ENCODE measurements at places on chromosomes 13 and 19.

GRCh38 chr19:15641901-15642491 lies 1.3 kb downstream of the CYP4F3 start:
- H3K4me3 ChIP-seq = no peak overlapping the region
- no peaks in the 10 kb centered on the region for H3K36me3 ChIP-seq
- no peaks in the 10 kb centered on the region for H3K27me3 ChIP-seq
- peaks cover 4% of the 10 kb centered on the region for H3K4me1 ChIP-seq
- H3K27ac ChIP-seq = no peak overlapping the region

DNA sequence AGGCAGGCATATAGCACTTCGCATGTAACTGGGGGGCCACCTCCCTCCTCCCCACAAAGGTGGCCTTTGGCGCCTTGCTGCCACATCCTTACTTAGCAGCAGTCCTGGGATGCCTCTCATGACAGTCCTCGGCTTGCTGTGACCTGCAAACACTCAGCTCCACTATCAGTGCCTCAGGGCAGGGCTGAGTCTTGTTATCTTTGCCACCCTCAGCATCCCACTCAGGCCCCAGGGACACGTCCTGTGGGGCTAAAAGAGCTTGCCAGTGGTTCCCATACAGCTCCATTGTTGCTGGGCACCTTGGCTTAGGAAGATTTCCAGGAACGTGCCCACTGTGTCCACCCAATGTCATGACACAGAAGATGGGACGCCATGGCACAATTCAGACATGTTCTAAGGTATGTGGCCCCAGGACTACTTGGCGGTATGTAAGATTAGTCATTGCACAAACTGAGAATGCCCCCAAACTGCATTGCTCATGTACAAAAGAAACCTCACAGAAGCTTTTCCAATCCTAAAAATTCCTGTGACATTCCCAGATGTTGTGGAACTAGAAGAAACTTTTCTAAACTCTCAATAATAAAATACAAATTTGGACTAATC lies 16.3 kb downstream of the DOCK9 start:
- no peaks in the 10 kb centered on the region for H3K4me1 ChIP-seq
- H3K4me3 ChIP-seq = no peak overlapping the region
- H3K27me3 ChIP-seq = no peaks in the 10 kb centered on the region
- DNase-seq = no peak
- no peaks in the 10 kb centered on the region for H3K36me3 ChIP-seq

- no peaks in the 10 kb centered on the region for H3K27me3 ChIP-seq
- no peak overlapping the region for H3K4me3 ChIP-seq
- peaks cover 23% of the 10 kb centered on the region for H3K4me1 ChIP-seq
- DNase-seq = no peak
- H3K36me3 ChIP-seq = no peaks in the 10 kb centered on the region
- no peak overlapping the region for H3K27ac ChIP-seq
Observed at GRCh38 chr19:52141203-52141602, 1.5 kb upstream of the ZNF616 start.

- H3K4me3 ChIP-seq = no peak overlapping the region
- no peaks in the 10 kb centered on the region for H3K4me1 ChIP-seq
- H3K27ac ChIP-seq = no peak overlapping the region
- no peak for DNase-seq
- H3K36me3 ChIP-seq = no peaks in the 10 kb centered on the region
Observed at GRCh38 chr13:113357529-113357928, 6.4 kb downstream of the GRTP1 start.

DNA sequence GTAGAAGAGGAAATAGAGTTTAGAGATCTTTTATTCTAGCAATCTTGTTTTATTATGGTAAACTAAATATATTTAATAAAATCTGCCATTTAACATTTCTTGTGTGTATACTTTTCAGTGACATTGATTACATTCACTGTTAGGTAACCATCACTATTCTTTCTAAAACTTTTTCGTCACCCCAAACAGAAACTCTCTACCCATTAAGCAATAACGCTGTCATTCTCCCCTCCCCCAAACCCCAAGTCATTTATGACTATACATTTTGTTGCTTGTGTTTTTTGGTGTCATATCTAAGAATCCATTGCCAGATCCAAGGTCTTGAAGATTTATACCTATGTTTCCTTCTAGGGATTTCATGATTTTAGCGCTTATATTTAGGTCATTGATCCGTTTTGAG lies 10.6 kb downstream of the URI1 start:
- peaks cover 8% of the 10 kb centered on the region for H3K36me3 ChIP-seq
- peaks cover 10% of the 10 kb centered on the region for H3K4me1 ChIP-seq
- no peak overlapping the region for H3K4me3 ChIP-seq
- no peaks in the 10 kb centered on the region for H3K27me3 ChIP-seq
- DNase-seq = no peak

DNA sequence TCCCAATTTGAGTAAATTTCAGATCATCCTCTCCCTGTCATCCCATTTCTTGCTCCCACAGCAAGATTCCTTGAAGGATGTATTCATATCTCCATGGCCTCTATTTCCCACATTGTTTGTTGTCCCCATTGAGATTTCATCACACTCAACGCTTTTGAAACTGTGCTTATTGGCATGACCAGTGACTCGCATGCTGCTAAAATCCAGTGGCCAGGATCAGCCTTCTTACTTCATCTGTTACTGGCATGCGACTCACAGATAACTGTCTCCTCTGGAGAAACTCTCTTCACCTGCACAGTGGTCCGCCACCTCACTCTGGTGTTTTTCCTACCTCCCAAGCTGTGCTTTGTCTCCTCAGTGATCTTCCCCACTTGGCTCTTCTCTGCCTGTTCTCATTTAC lies 95.8 kb downstream of the WASF3 start:
- no peak overlapping the region for H3K4me3 ChIP-seq
- H3K4me1 ChIP-seq = no peaks in the 10 kb centered on the region
- no peaks in the 10 kb centered on the region for H3K27me3 ChIP-seq

GRCh38 chr13:99577934-99578917 lies 77.0 kb downstream of the TM9SF2 start:
- no peaks in the 10 kb centered on the region for H3K27me3 ChIP-seq
- DNase-seq = no peak
- H3K4me1 ChIP-seq = peaks cover 6% of the 10 kb centered on the region
- no peak overlapping the region for H3K27ac ChIP-seq
- H3K36me3 ChIP-seq = no peaks in the 10 kb centered on the region

GRCh38 chr13:21338639-21339278 lies 120.3 kb downstream of the ZDHHC20 start:
- no peaks in the 10 kb centered on the region for H3K36me3 ChIP-seq
- no peak for DNase-seq

- H3K36me3 ChIP-seq = peaks cover 34% of the 10 kb centered on the region
- DNase-seq = no peak
- H3K27ac ChIP-seq = no peak overlapping the region
Observed at GRCh38 chr13:30743319-30744055, 8.1 kb downstream of the ALOX5AP start.

DNA sequence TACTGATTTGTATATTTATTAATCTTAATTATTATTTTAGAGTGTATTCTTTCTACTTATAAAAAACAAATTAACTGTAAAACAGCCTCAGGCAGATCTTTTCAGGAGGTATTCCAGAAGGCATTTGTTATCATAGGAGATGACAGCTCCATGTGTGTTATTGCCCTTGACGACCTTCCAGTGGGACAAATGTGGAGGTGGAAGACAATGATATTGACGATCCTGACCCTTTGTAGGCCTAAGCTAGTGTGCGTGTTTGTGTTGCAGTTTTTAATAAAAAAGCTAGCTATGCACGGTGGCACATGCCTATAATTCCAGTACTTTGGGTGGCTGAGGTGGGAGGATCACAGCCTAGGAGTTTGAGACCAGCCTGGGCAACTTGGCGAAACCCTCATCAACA lies 46.7 kb downstream of the NDFIP2 start:
- no peaks in the 10 kb centered on the region for H3K4me1 ChIP-seq
- DNase-seq = no peak
- no peaks in the 10 kb centered on the region for H3K36me3 ChIP-seq
- no peaks in the 10 kb centered on the region for H3K27me3 ChIP-seq
- no peak overlapping the region for H3K4me3 ChIP-seq

DNA sequence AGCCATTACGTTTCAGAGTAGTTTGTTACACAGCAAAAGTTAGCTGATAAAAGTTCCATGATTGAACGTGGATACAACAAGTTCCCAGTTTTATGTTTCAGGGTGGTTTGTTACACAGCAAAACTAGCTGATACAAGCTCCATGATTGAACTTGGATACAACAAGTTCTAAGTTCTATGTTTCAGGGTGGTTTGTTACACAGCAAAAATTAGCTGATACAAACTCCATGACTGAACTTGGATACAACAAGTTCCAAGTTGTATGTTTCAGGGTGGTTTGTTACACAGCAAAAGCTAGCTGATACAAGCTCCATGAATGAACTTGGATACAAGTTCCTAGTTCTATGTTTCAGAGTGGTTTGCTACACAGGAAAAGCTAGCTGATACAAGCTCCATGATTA lies 47.6 kb downstream of the INSR start:
- no peak overlapping the region for H3K4me3 ChIP-seq
- no peak overlapping the region for H3K27ac ChIP-seq
- no peaks in the 10 kb centered on the region for H3K36me3 ChIP-seq
- H3K27me3 ChIP-seq = no peaks in the 10 kb centered on the region
- no peak for DNase-seq
- no peaks in the 10 kb centered on the region for H3K4me1 ChIP-seq

DNA sequence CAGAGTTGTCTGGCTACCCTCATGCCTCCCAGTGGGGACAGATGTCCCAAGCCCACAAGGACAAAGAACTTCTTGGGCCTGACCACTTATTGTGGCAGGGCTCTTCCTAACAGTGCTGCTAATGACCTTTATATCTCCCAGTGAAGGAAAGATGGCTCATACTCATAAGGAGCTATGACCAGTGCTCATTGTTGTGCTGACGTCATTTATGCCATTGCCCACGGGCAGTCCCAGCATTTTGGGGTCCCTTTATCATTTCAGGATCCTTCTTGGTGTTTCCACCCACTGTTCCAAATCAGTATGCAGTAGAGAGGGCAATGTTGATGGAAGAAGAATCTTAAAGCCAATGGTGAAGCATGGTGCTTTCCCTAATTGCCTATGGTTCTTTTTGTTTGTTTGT lies 1640.0 kb upstream of the PRR20A start:
- no peaks in the 10 kb centered on the region for H3K36me3 ChIP-seq
- DNase-seq = no peak
- no peak overlapping the region for H3K27ac ChIP-seq
- no peak overlapping the region for H3K4me3 ChIP-seq

DNA sequence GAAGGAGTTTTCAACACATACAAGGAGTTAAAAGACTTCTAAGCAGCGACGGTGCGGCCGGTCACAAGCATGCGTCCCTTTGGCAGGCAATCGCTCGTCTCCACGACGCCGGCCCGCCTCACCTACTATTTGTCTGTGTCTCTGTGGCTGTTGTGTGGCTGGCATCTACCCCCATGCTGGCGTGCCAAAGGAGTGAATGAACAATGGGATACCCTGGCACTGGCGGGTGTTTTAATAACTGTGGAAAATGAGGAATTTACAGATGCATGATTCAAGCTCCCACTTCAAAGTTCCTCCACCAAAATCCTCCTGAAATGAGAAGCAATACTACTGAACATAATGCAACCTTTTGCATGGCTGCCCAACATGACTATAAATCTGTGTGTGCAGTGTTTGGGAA lies 176.6 kb downstream of the KLF5 start:
- no peaks in the 10 kb centered on the region for H3K36me3 ChIP-seq
- H3K4me1 ChIP-seq = peaks cover 13% of the 10 kb centered on the region
- H3K27ac ChIP-seq = no peak overlapping the region

DNA sequence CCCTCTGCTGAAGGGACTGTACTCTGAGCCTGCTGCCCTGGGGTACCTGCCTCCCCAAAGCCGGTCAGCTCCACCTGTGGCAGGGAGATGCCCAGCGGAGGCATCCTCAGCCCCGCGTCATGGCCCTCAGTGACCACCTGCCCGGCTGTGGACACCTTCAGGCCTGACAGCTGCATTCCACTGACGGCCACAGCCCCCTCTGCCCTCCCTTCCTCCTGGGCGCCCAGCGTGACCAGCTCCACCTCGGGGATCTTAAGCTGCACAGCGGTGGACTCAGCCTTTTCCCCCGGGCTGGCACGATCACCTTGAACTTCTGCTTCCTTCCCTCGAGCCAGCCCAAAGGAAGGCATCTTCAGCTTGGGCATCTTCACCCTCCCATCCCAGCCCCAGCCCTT lies 4.8 kb upstream of the HIPK4 start:
- no peak for DNase-seq
- no peak overlapping the region for H3K4me3 ChIP-seq
- no peaks in the 10 kb centered on the region for H3K36me3 ChIP-seq

GRCh38 chr13:32645854-32646253 lies 59.6 kb downstream of the PDS5B start:
- no peaks in the 10 kb centered on the region for H3K27me3 ChIP-seq
- no peaks in the 10 kb centered on the region for H3K36me3 ChIP-seq
- no peak overlapping the region for H3K27ac ChIP-seq
- H3K4me1 ChIP-seq = peaks cover 15% of the 10 kb centered on the region
- no peak overlapping the region for H3K4me3 ChIP-seq

DNA sequence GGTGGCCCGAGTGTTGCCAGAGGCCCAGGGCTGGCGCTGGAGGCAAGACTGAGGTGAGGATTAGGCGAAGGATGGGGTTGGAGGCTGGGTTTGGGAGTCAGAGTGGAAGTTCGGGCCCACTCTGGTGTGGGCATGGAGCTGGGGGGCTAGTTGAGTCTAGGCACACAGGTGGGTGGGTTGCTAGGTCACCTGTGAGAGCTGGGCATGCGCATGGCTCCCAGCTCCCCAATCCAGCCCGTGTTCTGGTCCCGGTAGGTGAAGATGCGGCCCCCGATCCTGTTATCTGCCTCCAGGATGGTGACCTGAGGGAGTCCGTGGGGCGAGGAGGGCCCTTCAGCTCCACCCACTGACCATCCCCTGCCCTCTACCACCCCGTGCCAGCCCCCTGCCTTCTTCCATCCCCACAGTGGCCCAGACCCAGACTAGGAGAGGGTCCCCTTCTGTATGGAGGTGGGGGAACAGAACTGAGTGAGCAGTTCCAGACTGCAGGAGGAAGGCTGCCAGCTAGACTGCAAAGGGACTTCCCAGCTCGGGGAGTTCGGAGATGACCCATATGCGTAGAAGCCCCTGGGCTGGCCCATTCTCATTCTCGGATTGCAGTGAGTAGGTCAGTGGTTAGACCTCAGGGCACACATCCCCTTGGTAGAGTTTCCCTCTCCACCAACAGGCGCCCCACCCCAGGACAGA lies 1.7 kb downstream of the IL4I1 start:
- peak overlapping the region; percentile 48 for H3K4me3 ChIP-seq
- H3K27ac ChIP-seq = peak overlapping the region; percentile 41
- no peaks in the 10 kb centered on the region for H3K36me3 ChIP-seq

GRCh38 chr13:94859811-94860210 lies 147.5 kb upstream of the SOX21 start:
- no peak overlapping the region for H3K27ac ChIP-seq
- no peaks in the 10 kb centered on the region for H3K36me3 ChIP-seq
- peaks cover 6% of the 10 kb centered on the region for H3K4me1 ChIP-seq
- H3K4me3 ChIP-seq = no peak overlapping the region
- DNase-seq = no peak

Measured in CD4-positive, alpha-beta T cell (primary cell).